ENCODE measurements at places on chromosomes 4 and X.

GRCh38 chr4:109195646-109196045, 106.8 kb downstream of the COL25A1 start:
- DNase-seq = no peak

DNA sequence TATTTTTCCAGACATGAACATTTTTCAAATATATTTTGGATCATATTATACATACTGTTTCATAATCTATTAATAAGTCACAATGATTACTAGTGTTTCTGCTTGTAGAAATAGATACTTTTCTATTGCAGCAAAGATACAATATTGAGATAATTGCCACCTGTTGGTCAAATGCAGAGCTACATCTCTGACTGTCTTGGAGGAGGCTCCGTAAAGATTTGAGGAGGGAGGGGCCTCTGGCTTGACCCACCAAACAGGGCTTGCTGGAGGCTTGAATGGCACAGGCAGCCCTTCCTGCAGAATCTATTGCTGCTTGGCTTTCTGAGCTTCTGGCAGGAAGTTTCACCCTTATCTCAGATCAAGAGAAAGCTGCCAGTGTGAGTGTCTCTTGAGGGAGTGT, 99.3 kb upstream of the ARMCX2 start:
- DNase-seq = peak; percentile 23

GRCh38 chr4:157992038-157992705, 180.7 kb downstream of the GASK1B start:
- DNase-seq = peak; percentile 57

- no peak for DNase-seq
These were observed 190.7 kb upstream of the FAM241A start for GRCh38 chr4:111954550-111954949.

- no peak for DNase-seq
These were observed 140.9 kb downstream of the PAPSS1 start for GRCh38 chr4:107579099-107579498.

Measured in smooth muscle cell of the brain vasculature (primary cell).